ENCODE measurements at places on chromosomes 2 and 18.
A peak's percentile ranks its signal among the peaks of the same experiment; 100 is the strongest.

DNA sequence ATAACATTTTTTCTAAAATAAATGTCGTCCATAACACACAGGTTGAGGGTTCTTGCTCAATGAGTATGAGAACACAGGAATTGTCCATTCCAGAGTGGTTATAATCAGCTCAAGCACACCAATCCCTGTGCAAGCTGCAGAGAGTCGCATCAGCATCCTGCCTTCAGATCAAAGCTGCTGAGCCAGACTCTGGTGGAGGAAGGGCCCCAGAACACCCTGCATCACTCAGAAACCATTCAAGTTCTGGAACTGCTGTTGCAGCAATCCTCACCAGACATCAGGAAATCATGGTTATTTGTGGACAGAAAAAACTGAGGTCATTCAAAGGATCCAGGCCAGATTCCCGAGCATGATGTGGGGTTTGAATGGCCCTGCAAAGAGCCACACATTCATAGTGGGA lies 44.5 kb downstream of the DNER start:
- no peak for DNase-seq

DNA sequence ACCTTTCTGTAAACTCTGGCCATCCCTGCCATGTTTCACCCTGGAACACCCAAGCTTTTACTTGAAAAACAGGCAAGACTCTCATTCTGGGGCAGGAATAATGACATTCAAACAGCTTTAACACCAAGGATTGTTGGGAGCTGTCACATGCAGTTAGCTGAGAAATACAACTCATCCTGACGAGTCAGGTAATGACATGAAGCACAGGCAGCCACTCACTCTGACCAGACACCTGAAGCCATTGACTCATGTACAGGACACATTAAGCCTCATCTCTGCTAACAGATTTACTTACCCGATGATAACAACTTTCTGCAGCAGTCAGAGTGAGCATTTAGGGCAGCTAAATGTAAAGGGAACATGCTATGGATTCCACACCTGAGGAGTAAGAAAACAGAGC lies 163.1 kb upstream of the PGAP1 start:
- no peak for DNase-seq

- DNase-seq = no peak
These were observed 1.2 kb downstream of the PIEZO2 start for GRCh38 chr18:11147962-11148679.

DNA sequence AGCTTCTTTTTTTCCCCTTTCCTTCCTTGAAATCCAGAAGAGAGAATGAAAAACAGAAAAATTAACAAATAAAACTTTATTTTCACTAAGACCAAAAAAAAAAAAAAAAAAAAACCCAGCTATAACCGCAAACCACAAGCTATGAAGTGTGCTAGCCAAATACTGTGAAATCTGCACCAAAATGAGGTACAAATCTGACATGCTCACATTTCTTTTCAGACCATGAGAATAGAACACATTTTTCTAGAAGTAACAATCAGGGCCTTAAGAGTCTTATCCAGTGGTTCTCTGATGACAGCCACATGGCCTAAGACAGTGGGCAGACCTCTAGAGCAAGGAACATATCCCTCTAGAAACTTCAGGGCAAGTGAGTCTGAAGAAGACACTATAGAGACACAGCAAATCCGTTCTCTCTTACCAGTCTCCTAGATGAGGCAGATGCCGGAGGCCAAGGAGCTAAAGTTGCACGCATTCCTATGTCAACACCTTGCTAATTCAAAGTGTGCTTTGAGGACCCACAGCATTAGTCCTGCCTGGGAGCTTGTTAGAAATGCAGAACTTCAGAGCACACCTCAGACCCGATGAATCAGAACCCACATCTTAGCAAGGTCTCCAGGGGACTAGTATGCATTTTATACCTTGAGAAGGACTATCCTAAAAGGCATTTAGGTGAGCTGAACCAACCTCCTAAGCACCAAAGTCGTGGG lies 317.1 kb downstream of the MYCN start:
- no peak for DNase-seq

GRCh38 chr2:209696836-209697711 lies 74.6 kb upstream of the UNC80 start:
- no peak for DNase-seq

- DNase-seq = no peak
These were observed 502.7 kb downstream of the CBLN2 start for GRCh38 chr18:72041313-72042032.

DNA sequence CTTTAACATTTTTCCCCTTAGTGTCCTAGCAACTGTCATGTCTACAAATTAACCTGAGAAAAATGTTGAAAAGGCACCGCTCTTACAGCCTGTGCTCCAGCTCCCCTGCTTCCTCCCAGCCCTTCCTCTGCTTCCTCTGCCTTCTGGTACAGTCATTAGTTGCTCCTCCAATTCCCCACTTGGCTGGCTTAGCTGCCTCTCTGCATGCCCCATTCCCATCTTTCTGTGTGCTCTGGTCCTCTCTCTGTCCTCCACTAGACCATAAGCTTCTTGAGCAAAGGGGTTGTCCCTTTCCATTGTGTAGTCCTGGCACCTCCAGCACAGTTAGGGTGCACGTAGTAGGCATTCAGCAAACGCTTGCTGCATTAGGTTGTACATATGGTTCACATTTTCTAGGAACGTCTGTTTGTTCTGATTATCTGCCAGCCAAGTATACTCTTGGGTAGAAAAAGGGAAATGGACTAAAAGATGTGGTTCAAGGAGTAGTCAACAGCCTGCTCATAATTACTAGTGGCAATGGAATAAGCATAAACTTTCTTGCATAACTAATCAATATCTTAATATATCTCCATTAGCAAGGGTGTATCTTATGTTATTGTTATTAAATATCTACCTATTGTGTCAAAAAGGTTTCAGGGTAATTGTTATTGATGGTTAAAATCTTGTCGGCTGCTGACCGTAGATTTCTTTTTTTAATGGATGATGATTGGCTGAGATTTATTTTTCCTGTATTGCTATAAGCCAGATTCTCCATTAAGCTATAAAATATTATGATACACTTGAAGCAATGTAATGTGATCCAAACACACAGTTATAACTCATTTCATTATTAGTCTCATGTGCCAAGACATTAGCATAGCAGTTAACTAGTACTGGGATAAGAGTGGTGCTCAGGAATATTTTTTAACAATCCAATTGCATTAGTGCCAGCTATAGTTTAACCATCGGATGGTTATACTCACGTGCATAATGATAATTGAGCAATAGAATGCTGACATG lies 340.1 kb downstream of the SLC4A3 start:
- DNase-seq = no peak

DNA sequence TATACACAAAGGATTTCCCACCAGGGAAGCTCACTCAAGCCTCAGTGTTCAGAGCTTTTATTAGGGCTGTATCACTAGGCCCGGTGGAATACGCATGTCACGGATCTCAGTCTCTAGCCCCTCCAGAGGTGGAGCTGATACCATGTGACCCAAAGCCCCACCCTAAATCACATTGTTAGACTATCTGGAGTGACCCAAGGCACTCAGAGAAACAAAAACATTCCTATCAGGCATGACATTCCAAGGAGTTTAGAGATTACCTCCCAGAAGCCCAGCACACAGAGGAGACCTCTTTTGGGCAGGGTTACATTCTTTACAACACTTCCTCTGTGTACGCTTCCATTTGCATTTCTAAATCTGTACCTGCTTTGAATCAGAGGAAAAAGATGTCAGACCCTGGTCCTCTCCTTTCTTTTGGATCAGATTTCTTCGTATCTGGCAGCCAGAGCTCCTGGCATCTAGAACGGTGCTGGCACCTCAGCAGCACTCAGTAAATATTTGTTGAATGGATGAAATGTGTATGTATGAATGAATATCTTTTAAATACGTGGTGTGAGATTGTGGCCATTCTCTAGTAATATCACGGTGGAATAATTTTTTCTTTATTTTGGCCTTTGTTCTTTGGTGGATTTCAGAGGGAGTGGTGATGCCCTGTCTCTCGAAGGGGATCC lies 37.7 kb upstream of the SMAD2 start:
- peak; percentile 79 for DNase-seq

GRCh38 chr2:149420053-149420963 lies 89.9 kb downstream of the LYPD6 start:
- peak; percentile 47 for DNase-seq

DNA sequence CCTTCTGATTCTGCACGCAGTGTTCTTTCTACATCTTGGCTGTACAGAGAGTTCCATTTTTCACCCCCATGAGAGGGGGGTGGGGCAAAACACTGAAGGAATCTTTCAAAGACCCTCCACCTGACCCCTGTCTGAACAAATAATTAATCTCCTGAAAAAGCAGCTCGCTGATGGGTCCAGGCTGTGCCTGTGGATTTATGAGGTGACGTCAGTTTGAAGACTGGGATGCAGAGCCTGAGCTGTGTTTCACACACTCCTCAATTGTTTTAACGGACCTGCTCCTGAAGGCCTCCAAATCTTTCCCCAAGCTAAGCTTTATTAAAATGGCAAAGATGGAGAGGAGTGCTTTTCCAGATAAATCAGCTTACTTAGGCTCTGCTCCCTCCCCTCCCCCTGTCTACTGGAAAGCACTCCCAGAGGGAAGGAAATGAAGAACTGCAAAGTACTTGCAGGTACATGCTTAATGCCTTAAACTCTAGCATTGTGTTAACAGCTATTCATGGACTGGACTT lies 390.2 kb upstream of the TNP1 start:
- no peak for DNase-seq

DNA sequence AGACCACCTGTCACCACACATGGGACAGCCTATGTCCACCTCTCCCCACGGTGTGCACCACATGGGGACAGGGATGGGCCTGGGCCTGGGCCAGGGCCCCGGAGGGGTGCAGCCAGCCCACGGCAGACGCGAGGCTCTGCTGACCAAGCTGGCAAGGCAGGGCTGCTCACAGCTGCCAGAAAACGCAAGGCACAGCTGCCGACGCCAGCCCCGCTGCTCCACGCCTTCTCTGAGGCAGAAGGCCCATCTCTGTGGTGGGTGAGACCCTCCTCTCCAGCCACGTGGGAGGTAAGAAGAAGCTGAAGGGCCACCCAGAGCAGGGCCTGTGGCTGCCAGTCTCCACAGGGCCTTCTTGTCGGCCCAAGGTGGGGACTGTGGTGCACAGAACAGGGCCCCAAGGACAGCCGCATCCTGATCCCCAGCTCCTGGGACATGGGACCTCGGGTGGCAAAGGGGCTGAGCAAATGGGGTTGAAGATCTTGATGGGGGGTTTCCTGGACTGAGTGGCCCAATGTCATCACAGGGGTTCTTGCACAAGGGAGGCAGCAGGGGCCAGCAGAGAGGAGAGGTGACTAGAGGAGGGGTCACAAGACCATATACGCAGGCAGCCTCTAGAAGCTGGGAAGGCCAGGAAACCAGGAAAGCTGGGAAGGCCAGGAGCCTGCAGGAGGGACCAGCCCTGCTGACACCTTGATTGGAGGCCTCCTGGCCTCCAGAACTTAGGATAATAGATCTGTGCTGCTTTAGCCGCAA lies 72.3 kb downstream of the NDUFA10 start:
- no peak for DNase-seq

GRCh38 chr2:134724341-134724740 lies 5.5 kb upstream of the TMEM163 start:
- DNase-seq = no peak
